ENCODE measurements at places on chromosomes 12 and 14.

GRCh38 chr14:70726651-70727375 lies 82.5 kb downstream of the MAP3K9 start:
- no peak for DNase-seq

DNA sequence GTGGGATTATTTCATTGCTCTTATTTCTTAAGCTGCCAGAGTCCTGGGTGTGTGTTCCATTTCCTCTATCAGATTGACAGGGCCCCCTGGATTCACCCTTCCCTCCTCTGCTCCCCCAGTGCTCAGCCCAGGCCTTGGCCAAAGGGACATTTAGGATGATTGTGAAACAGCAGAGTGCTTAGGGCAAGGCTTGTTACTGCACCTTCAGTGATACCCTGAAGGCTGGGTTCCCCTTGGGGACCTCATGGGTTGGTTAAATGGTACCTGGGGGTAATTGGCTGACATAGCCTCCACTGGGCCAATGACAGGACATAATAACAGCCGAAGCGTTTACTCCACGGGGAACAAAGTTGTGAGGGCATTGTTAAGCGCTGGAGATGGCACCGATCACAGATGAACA lies 1.3 kb upstream of the KRT72 start:
- no peak for DNase-seq

- DNase-seq: no peak
These were observed 33.3 kb downstream of the ATP2A2 start for GRCh38 chr12:110314308-110314707.

- DNase-seq: no peak
These were observed 1.5 kb upstream of the GALNT6 start for GRCh38 chr12:51392556-51393237.

DNA sequence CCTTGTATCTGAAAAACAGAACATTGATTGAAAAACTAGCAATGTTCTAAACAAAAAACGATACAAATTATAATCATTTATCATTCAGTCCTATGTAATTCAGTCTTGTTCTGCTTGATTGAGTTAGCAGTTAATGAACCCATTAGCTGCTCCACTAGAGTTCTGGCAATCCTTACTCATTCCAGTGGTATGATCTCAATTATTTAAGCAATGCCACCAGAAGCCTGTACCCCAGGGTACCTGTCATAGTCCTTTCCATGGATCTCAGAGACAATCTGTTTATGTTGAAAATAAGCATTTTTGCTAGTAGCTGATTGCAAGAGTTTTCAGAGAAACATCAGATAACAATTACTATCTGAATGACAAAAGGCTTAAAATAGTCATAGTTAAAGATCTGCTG lies 115.9 kb downstream of the UNC79 start:
- no peak for DNase-seq

GRCh38 chr14:78399316-78399889 lies 229.2 kb downstream of the NRXN3 start:
- no peak for DNase-seq

DNA sequence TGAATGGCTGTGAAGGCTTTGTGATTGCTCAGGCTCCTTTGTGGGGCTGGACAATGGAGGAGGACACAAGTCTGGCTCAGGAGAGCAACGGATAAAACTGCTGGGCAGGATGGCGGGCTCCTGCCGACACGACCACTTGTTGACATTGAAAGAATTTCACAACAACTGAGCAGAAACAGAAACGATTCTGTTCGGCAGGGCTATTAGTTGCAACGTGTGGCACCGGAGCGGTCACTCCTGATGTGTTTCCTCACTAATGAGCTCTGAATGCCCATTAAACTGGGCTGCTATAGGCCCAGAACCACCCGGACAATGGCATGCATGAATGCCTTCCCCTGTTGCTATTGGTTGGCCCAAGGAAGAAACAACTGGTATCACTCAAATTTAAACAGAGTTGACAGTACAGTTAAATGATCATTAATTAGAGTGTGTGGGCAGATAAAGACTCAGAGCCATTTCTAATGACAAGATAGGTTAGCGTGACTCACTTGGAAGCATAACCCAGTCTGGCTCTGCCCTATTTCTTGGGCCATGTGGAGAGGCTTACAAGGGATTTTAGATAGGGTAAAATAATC lies 142.9 kb downstream of the ASCL1 start:
- no peak for DNase-seq

DNA sequence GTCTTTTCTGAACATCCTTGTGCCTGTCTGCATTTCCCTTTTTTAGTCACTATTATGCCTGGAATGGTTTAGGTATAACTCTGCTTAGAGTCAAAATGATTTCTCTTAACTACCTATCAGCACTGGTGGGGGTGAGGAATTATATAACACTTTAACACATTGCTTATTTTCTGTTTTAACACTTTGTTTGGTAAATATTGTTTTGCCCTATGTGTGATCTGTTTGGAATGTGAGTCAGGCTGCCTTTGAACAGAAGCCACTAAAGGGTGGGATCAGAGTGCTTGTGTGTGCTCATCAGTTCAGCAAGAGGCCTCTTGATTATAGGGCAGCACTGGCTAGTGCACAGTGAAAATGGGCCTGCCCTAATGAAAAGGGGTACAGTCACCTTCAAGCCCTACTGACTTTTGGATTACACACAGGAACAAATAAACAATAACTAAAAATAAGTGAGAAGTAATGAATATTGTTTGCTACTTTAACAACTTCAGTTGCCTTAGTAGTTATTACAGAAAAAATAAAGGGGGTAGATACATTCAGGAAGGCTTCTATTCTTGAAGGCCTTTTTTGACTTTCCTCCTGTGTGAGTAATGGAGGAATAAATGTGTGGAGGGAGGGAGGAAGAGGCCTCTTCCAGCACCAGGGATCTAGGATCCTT lies 23.2 kb downstream of the NGDN start:
- no peak for DNase-seq

GRCh38 chr12:65022421-65022820 lies 98.7 kb downstream of the WIF1 start:
- DNase-seq: no peak

DNA sequence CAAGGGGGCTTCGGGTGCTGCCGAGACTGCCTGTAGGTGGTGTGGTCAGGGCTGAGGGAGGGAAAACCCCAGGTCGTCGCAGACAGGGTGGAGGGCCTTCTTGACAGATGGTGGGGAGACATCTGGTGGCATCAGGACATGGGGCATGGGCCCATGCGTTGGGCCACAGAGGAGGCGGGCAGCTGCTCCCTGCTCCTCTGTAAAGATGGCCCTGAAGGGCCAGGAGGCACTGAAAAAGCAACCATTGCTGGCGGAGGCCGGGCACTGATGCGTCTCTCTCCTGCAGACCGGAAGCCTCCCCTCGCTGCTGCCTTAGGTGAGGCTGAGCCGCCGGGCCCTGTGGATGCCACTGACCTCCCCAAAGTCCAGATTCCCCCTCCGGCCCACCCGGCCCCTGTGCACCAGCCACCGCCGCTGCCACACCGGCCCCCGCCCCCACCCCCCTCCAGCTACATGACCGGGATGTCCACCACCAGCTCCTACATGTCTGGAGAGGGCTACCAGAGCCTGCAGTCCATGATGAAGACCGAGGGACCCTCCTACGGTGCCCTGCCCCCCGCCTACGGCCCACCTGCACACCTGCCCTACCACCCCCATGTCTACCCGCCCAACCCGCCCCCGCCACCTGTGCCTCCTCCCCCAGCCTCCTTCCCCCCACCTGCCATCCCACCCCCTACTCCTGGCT lies 28.8 kb downstream of the CCNK start:
- no peak for DNase-seq

GRCh38 chr12:118070650-118071049 lies 9.7 kb upstream of the WSB2 start:
- no peak for DNase-seq

Data from keratinocyte (primary cell).